ENCODE measurements at places on chromosomes 4 and X. TPM values are rescaled to one million over a fixed set of nuclear protein-coding genes. Genes with fewer than 3 reads are reported as not detected.
A peak's percentile ranks its signal among the peaks of the same experiment; 100 is the strongest.

DNA sequence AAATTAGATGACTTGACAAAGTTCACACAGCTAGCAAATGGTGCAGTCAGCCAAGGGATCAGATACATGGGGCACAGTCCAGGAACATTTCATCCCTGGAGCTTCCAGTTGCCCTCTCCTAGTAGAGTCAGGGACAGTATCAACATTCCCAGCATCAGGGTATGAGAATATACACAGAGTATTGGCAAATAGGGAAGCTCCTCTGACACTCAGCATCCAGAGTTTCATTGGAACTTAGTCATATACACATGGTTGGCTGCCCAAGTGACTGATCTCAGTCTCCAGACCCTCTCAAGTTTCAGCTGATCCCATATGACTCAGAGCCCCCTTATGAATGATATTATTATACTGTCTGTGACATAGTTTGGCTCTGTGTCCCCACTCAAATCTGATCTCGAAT, 13.7 kb upstream of the KCTD8 start:
- DNase-seq = no peak

- peak; percentile 19 for DNase-seq
Observed at GRCh38 chr4:128388352-128388630, 100.7 kb upstream of the PGRMC2 start.

GRCh38 chr4:38455092-38455862, 208.7 kb upstream of the KLF3 start:
- no peak for DNase-seq

Gene MAGEE2
- total RNA-seq = not detected

Gene TIGD4
- total RNA-seq = not detected

DNA sequence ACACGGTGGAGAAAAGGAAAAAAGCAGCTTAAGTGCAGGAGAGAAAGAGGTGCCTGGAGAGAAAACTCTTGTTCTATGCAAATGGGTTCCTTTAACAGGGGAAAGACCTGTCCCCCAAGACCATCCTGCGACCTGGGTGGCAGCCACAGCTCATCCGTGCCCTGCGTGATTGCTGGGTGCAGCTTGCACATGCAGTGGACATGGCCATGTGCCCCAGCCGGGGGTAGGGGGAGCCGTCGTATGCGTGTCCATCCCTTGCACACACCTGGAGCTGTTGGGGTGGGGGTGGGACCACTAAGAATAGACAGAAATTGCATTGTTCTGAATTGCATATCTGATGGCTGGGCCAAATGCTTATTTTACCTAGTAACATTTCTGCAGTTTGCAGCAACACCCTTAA, 171.9 kb downstream of the GUCY2F start:
- DNase-seq = no peak

DNA sequence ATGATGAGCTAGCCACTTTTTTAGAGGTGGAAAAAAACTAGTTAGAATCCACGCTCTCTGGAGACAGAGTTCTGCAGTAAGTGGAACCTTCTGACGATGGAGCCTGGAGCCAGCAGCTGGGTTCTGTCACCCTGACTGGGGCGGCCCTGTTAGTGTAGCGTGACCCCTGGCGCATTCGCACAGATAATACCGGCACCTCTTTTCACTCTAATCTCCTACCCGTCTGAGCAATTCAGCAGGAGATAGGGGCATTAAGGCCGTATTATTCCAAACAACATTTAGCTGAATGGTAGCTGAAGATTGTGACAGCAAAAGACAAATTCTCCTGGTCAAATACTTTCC, 292.6 kb downstream of the FBXO8 start:
- DNase-seq = no peak

DNA sequence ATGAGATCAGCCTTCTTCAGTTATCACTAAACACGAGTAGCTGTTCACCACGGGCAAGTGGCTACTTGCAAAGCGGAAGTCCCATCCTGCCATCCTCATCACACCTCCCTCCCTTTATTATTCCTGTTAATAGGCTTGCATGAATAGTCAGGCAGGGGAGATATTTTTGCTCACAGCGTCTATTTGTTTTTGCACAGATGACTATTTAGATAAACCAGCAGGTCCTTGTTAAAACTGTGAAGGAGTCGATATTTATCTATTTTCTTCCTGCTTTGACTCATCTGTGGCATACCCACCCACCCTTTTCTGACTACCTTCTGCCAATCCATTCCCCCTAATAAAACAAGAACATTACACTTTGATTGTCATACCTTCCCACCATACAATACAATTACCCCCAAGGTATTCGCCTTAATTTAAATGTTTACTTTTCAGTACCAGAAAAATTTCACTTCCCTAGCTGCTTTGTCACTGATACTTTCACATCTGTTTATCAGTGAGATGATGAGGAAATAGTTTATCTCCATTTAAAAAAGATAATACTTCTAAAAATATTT, 96.6 kb upstream of the BANK1 start:
- DNase-seq = no peak

GRCh38 chr4:26717332-26717731, 133.4 kb downstream of the TBC1D19 start:
- peak; percentile 70 for DNase-seq

- no peak for DNase-seq
Observed at GRCh38 chrX:3037218-3037617, 4.1 kb upstream of the ARSF start.

DNA sequence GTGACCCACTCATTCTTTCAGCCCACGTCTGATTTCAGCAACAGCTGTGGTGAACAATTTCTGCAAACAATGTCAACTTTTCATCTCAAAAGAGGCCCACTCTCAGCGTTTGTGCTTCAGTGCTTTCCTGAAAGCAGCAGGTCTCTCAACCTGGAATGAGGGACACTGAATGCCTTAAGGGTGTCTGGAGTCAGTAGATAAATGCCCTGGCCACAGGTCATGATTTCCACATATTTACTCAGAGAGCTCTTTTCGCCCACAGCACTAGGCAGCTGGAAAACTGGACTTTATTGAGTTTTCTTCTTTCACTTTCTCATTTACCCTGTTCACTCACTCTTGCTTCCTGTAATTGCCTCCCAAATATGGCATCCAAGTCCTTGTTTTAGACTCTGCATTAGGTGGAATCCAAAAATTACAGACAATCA, 52.8 kb downstream of the NPFFR2 start:
- no peak for DNase-seq

DNA sequence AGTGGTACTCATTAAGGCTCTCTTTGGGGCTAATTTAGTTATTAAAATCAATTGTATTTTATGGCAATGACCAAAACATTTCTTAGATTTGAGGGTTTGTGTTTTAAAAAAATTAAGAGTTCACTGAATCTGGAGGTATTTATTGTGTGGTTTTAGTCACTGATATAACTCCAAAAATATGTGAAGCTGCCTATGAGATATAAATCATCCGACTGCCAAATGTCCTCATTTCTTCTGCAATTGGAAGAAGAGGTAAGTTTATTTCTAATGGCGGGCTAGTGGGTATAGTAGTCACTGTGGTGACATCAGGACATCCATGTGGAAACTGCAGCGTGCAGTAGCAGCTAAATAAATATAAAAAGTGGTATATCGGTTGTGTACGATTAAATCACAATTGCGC, 205.5 kb downstream of the MID1 start:
- peak; percentile 37 for DNase-seq

GRCh38 chr4:23348789-23349498, 540.9 kb downstream of the PPARGC1A start:
- DNase-seq = no peak

GRCh38 chrX:109714340-109714958, 18.6 kb downstream of the ACSL4 start:
- DNase-seq = peak; percentile 69

GRCh38 chrX:40539214-40540142, 41.3 kb upstream of the ATP6AP2 start:
- peak; percentile 24 for DNase-seq

Gene MAGEB1
- not detected for total RNA-seq

GRCh38 chrX:129932821-129933321, 26.9 kb downstream of the UTP14A start:
- no peak for DNase-seq

Gene XAGE3
- not detected for total RNA-seq

DNA sequence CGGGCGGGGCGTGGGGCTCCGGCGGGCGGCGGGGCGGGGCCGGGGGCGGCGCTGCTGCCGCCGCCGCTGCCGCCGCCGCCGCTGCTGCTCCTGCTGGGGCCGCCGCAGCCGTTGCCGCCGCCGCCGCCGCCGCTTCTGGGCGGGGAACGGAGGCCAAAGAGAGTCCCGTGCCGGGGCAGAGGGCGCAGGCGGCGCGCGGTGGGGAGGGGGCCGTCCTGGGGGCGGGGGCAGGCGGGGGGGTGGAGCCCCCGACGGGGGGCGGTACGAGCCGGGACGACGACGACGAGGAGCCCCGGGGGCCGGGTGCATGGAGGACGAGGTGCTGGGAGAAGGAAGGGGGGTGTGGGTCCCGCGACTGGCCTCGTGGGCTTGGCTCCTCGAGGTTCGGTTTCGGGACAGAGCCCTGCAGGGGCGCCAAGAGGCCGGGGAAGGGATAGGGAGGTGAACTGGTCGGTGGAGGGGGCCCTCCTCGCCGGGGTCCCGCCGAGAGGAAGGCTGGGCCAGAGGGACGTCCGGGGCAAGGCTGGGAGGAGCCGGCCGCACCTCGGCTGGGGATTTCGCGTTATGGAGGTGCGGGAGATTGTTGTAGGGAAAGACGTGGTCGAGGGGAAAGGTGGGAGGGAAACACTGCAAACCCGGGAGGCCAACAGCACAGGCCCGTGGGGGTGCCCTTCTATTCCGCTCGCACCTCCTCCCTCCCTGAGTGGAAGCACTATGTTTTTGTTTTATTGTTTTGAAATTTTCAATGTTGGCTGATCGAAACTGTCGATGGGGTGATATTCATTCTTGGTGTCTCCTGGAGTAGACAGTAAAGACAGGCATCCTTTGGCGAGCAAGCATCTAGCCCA, 1.9 kb downstream of the BCORL1 start:
- no peak for DNase-seq

DNA sequence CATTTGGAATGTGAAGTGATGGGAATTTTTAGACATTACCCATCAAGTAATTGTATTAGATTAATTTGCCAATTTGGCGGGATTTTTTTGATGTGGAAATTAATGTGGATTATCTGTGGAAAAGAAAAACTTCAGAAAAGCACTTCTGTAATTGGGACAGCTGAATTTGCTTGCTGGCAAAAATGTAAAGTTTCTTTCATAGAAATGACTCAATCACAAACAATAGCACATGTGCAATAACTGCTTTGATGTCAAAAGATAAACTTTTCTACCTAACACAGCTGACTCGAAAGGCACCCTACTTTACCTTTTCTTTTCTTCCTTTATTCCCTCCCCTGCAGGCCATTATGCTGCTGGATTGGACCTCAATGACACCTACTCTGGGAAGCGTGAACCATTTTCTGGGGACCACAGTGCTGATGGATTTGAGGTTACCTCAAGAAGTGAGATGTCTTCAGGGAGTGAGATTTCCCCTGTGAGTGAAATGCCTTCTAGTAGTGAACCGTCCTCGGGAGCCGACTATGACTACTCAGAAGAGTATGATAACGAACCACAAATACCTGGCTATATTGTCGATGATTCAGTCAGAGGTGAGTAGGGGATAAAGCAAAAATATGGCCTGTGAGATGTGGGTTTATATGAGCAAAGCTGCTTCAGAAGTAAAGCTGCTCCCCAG, 1.4 kb downstream of the AREG start:
- DNase-seq = no peak

DNA sequence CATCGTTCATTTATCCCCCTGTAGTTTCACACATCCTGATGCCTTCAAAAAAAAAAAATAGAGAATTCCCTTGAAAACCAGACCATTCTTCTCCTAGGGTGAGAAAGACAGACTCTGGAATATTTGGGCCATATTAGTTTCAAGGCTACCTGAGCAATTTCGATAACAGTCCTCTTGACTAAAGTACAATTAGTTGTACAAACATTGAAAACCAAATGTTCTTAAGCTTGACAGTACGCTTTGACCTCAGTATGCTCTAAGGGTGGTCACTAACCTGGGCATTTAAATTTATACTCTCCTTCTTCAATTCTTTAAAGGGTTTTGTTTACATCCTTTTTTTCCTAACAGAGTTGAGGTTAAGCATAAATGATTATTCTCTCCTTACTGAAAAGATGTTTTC, 364.6 kb upstream of the FTHL17 start:
- no peak for DNase-seq

GRCh38 chr4:40367451-40367850, 32.3 kb downstream of the CHRNA9 start:
- no peak for DNase-seq

DNA sequence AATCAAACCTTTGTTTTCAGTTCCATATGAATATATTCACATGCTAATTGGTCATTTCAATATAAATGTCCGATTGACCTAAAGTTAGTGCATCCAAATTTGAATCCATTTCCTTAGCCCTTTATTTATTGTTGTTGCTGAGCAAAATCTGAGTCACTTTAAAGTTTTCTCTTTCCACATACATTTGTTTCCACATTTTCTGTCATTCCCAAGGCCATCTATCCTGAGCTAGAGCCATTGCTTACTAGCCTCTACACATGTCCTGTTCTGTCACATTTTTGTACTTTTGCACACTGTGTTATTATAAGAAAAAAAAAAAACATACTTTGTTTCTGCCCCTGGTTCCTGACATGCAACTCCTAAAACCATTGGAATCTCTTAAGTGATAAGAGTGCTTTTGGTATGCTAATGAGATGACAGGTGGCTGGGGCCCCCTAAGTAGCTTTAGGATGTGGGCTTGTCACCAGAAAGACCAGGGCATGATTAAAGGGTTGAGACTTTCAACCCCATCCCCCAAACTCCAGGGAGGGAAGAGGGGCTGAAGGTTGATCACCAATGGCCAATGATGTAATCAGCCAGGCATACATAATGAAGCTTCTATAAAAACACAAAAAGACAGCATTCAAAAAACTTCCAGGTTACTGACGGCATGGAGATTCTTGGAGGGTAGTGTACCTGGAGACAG, 353.3 kb upstream of the MAGEB16 start:
- DNase-seq = no peak

DNA sequence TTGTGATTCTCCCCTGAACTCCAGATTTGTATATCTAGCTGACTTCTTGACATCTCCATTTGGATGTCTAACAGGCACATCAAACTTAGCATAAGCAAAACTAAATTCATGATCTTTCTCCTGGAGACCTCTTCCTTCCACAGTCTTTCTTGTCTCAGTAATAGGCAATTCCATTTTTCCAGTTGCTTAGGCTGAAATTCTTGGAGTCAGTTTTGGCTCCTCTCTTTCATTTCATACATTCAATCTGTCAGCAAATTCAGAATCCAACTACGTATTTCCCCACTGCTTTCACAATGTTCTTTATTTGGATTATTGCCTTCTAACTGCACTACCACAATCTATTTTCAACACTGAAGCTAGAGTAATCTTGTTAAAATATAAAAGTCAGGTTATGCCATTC, 219.9 kb upstream of the GLRA2 start:
- DNase-seq = no peak

All from HFFc6 (cell line).